ENCODE measurements at places on chromosomes 3 and 15. TPM values are rescaled to one million over a fixed set of nuclear protein-coding genes. Genes with fewer than 3 reads are reported as not detected.

DNA sequence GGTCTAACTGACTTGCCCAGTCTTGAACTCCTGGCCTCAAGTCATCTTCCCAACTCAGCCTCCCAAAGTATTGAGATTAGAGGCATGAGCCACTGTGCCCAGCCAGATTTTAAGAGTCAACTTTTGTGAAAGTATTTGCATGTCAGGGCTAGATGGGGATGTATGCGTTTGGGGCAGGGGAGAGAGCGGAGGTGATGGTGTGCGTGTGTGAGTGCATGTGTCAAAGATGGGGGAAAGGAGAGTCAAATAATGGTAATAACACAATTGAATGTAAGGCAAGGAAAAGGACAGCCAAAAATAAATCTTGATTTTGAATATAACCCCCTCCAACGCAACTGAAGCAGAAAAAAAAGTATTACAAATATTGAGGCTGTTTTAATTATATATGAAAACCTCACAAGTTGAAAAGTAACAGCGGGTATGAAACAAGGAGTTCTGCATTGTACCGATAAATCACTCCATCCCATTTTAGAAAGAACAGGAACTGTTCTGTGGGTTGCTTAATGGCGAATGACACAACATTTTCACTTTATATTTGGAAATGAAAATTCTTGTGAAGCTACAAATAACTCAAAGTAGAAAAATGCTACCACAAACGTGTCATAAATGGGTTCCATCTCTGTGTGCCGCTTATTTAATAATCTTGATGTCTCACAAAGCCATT lies 29.9 kb upstream of the LDHAL6B start:
- DNase-seq, result no peak

UBE2E1 gene
- total RNA-seq, result 152 TPM

- DNase-seq, result no peak
These were observed 86.4 kb downstream of the LPP start for GRCh38 chr3:188240189-188240981.

DNA sequence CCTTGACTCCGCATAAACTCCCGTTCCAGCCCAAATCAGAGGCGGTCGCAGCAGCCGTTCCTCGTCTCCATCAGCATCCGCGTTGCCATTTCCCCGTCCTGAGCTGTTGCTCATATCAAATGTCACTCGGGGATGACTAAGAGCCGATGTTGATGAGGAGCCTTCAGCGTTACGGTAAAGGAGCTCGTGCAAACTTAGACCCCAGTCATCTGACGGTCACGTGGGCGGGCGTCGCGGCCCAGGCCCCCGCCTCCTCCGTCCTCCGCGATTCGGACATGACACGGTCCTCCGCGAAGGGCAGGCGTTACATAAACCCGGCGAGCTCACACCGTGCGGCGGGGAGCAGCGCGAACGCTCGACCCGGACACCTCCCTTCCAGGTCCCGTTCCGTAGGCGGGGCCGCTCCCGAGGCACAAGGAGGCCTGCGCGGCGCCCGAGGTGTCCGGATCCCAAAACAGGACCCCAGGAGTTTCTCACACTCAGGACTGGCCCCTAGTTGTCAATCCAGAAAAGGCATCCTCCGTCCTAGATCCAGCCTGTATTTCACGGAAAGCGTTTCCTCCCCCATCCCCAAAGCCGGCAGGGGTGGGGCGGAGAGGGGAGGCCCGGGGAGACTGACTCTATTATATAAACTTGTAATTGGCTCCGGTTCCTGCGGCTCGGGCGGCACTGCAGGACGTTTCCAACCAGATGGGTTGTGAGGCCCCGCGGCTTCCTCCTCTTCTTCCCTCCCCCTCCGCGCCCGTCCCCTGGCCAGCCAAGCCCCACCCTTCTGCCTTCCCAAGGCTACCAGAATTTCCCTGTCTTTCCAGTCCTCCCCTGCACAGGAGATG lies 100.0 kb upstream of the IGF1R start:
- DNase-seq, result peak; percentile 87

- no peak for DNase-seq
These were observed 4.0 kb downstream of the INAFM2 start for GRCh38 chr15:40327457-40327856.

DNA sequence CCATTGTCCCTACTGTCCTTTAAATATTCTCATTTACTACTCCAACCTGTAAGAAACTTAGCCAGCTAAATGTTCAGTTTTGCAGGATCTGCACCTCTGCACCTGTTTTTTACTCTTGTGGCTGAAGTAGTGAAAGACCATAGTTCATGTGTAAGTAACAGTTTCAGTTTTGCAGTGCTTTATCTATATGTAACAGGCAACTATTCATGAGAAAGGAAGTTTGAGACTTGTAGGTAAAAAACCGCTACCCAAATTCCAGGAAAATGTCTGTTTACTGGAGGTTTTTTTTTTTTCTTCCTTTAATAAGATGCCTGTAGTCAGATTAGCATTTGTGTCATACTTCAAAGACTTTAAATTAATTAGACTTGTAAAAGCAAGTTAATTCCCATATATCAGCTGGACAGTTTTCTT lies 25.4 kb upstream of the MBNL1 start:
- no peak for DNase-seq

DNA sequence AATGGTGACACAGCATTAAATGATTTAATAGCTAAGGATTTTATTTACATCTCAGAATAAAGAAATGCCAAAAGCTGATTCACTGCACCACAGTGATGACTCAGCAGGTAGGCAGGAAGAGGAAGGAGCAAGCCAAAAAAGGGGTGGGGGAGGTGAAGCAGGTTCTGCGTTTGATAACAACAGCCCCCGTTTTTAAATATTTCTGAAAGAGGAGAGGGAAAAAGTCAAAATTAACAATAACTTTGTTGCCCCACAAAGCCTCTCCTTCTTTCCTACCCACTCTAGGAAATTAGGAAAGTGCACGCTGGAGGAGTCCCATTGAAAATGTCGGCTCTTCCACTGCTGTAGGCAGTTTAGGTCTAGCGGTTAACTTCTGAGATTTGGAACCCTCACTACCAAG lies 9.9 kb upstream of the CCDC54 start:
- DNase-seq, result no peak

DNA sequence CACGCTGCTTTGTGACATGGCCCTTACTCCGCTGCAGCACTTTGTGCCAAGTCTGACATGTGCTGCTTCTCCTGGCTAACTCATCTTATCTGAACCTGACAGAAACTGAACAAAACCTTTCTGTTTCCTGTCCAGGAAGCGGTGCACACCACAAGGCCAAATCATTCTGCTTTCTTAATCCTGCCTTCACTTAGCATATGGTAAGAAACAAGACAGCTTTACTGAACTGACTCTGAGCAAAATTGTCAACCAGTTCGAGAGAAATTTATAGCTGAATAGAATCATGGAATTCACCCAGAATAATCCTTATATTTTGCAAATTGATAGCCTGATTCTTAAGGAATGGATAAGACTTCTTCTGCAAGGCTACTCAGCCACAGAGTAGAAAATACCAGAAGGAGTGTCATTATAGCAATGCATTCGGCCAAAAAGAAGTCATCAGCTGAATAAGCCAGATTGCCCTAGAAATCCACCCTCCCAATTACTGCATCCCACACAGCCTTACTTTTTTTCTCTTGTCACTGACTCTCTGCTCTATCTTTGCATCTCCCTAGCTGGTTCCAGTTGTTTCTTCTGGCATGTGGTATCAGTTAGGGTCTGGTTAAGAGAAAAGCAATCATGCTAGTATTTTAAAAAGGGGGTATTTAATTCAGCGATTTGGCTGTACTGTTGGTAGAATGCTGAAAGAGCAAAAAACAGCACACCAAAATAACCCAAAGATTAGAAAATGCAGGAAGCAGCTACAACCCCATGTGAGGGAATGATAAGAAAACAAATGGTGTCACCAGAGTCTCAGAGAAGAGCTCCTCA lies 41.6 kb upstream of the STRIT1 start:
- no peak for DNase-seq

DNA sequence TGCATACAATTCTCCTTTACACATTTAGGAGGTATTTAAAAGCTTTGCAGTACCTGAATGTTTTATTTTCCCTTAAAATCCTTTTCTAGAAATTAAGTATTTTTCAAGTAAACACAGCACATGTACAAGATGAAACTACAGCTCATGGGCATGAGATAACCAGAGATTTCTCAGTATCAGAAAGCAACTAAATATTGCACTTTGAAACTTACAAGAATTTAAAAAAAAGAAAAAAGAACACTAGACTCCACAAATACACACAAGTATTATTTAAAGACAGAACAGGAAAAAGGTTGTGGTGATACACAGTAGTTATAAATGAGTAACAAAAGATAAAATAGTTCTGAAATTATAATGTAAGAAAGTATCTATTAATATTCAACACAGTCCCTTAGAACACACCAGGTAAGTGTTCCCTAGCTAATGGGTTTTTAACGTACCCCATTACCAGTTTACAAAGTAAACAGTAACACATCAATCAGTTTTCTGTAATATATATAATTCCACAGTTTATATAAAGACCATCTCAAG lies 35.3 kb downstream of the SLTM start:
- DNase-seq, result no peak

DNA sequence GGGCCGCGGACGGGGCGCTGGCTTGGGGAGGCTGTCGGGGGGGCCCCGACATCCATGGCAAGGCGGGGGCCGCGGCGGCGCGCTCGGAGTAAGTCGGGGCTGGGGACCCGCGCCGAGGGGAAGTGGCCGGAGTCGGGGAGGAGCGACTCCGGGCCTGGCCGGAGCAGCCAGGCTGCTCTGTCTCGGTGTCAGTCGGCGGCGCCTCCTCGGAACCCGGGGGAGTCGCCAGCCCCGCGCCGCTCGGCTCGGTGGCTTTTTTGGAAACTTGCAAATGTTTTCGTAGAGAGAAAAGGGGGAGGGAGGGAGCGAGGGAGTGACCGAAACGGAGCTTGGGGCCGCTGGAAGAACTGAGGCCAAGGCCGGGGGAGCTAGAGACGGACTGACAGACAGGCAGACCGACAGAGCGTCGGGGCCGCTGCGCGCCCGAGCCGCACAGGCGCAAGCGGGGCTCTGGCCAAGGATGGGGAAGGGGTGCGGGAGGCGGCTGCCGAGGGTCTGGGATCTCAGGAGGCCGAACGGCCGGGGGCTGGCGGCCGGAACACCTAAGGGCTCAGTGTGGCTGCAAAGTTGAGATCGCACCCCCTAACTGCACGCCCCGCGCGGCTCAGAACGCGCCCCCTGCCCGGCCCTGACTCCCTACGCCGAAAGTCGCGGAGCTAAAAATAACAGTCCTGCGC lies 5.0 kb downstream of the PTH1R start:
- no peak for DNase-seq

GRCh38 chr3:153130312-153130977 lies 31.6 kb upstream of the RAP2B start:
- DNase-seq, result no peak

DNA sequence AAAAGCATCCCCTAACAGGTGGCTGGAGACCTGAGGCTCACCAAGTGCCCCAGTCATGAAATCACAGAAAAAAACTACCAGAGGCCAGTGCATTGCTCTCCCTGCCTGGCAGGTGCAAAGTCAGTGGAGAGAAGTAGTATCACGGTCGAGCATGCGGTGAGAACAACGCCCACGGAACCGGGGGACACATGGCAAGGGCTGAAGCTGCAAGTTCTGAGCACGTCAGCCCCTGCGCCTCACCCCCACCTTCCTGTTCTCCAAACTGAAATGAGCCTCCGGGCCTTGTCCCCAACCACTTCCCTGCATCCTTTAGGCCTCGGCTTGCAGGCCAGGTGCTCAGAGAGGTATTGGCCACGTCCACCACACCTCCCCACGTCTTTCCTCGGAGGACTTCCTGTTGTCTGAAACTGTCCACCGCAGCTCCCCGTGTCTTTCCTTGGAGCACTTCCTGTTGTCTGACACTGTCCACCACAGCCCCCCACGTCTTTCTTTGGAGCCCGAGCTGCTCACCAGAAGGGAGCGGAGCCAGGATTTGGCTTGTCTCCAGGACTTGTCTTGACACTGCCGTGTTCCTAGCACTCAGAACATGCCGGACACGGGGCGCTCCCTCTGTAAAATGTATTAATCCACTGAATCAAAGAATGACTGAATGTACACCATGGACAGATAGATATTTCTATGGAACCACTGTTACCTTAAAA lies 43.9 kb downstream of the NSMCE3 start:
- DNase-seq, result no peak

TM6SF1 gene
- total RNA-seq, result 7.8 TPM

DNA sequence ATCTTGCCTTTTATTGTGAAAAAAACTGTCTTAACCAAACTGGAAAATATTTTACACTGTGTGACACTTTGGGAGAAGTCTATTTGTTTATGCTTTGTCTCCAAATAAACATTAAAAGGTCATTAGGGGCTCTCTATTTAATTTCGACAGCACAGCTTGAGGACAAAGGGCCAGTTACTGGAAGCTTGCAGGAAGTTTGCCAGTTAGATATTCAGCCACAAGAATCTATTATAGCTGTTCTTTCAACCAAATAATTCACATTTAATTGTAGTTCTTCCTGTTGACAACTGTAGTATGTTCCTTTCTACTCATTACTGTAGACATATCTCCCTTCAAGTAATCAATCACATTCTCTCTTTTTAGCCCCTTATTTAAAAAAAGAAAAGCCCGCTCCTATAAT lies 6.1 kb downstream of the CP start:
- no peak for DNase-seq

BSN gene
- total RNA-seq, result 0.62 TPM

GRCh38 chr15:72516777-72517176 lies 42.6 kb downstream of the ARIH1 start:
- DNase-seq, result no peak

DNA sequence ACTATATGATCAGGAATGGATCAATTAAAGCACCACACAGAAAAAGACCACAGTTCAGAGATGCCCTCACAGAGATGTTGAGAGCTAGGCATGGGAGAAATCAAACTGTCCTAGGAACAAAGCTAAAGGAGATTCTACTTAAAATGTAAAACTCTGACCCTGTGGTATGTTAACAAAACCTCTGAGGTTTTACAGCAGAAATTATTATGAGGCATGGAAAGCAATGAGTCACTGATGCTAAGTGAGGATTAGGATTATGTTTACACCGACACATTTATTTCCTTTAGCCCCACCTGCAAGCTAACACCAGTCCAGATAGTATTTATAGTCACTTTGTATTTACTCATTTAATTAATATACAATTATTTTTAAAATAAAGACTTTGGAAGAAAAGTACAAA lies 1242.2 kb downstream of the OTOL1 start:
- no peak for DNase-seq

GRCh38 chr3:68056556-68056955 lies 402.1 kb upstream of the SUCLG2 start:
- DNase-seq, result no peak

DNA sequence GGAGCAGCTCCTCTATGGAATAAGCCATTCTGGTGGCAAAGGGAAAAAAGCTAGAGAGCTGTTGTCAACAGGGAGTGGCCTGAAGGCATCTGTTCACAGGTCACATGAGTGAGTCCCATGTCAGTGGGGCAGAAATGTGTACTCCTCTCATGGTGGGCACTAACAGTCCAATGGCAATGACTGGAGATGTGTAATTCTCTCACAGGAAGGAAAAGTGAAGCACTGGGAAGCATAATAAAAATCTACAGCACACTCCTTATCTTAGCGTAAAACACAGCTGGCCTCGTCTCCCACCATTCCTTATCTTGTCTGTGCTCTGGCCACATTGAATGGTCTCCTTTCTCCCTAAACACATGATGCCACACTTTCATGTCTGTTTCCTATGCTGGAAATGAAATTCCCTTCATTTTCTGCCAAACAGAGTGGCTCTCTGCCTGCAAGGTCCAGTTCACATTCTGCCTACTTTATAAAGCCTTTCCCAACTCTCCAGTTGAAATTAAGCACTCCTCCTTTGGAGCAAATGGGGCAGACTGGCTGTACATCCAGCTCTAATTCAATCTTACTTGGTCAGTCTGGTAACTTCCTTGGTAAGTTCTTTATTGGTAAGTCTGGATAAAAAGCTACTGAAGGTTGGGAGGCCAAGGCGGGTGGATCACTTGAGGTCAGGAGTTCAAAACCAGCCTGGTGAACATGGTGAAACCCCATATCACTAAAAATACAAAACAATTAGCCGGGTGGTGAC lies 139.8 kb downstream of the RPL22L1 start:
- no peak for DNase-seq

ANKDD1A gene
- total RNA-seq, result 25.5 TPM
